ENCODE measurements at places on chromosomes 1 and 21. TPM values are rescaled to one million over a fixed set of nuclear protein-coding genes. Genes with fewer than 3 reads are reported as not detected.

Gene TTLL10
- not detected for polyA plus RNA-seq

Gene FMO4
- 2.0 TPM for polyA plus RNA-seq

DNA sequence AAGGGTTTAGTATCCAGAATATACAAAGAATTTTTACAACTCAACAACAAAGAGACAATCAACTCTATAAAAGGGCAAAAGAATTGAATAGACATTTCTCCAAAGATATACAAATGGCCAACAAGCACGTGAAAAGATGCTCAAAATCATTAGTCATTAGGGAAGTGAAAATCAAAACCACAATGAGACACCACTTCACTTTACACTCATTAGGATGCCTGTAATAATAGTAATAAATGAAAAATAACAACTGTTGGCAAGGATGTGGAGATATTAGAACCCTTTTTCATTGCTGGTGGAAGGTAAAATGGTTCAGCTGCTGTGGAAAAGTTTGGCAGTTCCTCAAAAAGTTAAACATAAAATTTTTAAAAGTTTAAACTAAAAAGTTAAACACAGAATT is 7.0 kb upstream of the ABCD3 start:
- DNase-seq = no peak

GRCh38 chr21:34930971-34931370 is 118.1 kb downstream of the RUNX1 start:
- DNase-seq = no peak

GRCh38 chr1:91161166-91161565 is 139.3 kb upstream of the ZNF644 start:
- DNase-seq = no peak

GRCh38 chr1:219459351-219460080 is 153.4 kb downstream of the ZC3H11B start:
- DNase-seq = no peak

GRCh38 chr21:15301736-15302135 is 236.9 kb upstream of the NRIP1 start:
- no peak for DNase-seq

DNA sequence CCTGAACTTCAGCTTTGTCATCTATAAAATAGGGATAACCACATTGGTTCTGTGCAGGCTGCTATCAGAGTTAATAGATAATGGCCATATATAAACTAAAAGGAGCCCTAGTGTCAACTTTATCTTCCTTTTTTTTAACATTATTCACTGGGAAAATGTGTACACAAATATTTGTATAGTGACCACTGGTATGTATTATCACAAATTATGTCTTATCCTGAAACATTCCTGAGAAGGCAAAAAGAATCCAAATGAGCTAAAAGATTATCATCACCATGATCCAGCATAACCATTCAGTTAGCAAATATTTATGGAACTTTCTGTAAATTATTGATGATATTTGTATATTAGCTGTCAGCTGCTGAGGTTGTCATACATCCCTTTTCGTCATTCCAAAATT is 16.6 kb downstream of the ANGPTL3 start:
- DNase-seq = no peak

- no peak for DNase-seq
These were observed 17.8 kb downstream of the PAPPA2 start for GRCh38 chr1:176480750-176481149.
